ENCODE measurements at places on chromosomes 3 and 15.

- peak; percentile 42 for DNase-seq
Observed at GRCh38 chr15:57573151-57573550, 18.6 kb upstream of the MYZAP start.

DNA sequence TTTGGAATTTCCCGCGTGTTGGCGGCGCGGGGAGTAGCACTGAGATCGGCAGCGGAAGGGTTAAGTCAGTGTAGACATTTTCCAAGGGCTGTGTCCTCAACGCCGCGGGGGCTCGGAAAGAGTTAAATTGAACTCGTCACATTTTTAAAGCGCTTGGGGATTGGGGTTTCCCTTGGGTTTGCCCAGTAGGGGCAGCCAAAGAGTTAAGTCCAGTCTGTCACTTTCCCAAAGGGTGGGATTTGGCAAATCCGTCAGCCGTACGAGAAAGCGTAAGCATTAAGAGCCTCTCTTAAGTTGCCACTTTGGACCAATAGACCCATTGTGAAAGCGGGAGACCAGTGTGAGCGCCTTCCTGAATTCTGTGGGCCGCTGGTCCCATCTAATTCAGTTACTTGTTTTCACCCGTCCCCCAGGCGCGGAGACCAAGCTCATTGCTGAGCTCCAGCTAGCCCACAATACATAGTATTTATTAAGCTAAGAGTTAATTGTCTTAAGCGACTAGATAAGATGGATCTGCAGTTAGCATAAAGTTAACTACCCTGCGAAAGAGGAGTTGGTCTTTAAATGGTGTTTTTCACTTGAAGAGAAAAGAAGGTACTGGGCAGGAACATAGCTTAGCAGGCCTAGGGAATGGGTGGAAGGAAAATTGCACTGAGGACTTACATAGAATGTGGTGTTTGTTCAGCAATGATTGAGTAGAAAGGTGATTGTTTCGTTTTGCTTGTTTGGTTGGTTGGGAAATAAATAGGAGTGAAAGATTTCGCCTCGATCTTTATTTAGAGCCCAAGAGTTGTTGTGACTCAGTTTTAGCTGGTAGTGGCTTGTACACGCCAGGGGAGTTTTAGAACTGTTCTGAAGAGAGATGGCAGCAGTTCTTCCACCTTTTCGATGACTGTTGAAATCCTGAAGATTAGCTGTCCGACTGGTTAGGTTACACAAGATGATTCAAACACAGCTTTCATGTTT is 932 bp downstream of the ARL8B start:
- no peak for DNase-seq

DNA sequence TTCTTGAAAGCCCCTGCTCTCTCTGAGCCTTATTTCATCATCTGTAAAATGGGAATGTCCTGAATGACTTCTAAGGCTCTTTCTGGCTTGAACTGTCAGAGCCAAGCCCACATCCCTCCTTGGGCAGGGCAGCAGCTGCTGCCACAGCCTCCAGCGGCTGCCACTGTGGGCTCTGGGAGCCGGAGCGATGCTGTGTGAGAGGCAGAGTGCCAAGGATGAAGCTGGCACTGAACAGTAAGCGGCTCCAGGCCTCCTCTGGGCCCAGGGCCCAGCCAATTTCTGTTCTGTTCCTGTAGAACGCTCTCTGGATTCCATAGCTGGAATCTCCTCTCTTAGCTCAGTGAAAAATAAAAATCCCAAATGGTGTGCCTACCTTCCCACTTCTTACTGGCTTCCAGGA is 4.4 kb downstream of the CPLX3 start:
- DNase-seq, result no peak

DNA sequence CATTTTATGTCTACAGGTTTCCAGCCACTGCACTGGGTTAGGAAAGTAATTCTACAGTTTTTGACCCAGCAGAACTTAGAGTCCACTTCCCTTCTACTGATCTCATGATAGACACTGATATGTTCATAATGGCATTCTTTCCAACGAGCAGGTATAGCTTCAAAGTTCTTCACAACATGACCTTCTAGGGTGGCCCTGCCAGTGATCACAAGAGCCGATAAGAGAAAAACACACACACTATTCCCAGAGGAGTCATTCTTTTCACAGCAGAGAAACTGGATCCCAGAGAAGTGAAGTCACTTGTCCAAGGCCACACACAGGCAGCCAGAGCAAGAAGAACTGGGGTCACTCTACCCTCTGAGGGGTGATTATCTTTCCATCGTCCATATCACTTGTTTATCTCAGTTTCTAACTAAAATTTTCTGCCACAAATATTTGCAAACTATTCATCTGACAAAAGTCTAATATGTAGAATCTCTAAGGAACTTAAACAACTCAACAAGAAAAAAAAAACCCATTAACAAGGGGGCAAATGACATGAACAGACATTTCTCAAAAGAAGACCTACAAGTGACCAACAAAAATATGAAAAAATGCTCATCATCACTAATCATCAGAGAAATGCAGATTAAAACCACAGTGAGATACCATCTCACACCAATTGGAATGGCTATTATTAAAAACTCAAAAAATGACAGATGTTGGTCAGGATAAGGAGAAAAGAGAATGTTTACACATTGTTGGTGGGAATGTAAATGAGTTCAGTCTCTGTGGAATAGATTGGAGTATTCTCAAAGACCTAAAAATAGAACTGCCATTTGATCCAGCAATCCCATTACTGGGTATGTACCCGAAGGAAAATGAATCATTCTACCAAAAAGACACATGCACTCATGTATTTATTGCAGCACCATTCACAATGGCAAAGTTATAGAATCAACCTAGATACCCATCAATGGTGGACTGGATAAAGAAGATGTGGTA is 31.5 kb downstream of the SPTSSB start:
- no peak for DNase-seq

- no peak for DNase-seq
Observed at GRCh38 chr3:21020043-21020442, 731.0 kb downstream of the ZNF385D start.

- no peak for DNase-seq
Observed at GRCh38 chr3:178771511-178771910, 235.3 kb downstream of the KCNMB2 start.

All from BE2C (cell line).